ENCODE measurements at places on chromosomes 7 and 10.

DNA sequence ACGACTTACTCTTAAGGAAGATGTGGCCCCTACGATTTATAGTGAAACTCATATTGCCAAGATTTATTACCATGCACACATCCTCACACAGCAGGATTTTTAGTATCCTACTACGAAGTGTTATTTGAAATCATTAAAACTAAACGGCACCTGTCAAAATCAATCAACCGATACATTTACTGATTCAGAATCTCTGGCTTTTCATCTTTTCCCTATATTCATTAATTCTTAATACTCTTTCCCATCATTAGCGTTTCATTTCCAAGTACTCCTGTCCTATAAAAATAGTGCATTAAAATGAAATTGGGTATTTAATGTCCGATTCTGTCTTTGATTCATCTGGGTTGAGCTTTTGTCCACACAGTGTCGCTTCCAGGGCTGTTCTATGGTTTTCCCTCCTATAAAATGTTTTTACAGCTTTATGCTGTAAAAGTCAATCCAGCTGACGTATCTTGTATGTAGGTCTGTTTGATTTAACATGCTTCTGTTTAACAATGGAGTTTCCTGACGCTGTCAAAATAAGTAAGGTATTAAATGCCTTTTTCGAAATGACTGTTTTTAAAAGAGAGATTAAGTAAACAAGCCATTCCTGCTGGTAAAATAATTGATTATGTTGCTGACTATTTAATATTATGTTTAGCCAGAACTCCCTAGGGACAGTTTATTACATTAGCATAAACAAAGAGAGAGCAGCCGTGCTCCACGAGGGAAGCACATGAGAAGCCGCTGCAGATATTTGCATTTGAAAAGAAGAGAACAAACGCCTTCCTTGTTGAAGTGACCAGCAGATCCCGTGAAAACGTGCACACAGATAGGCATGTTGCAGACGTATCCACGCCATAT lies 22.3 kb upstream of the SFMBT2 start:
- DNase-seq, result peak; percentile 33

- peak; percentile 87 for DNase-seq
These were observed 30.8 kb upstream of the ZNF32 start for GRCh38 chr10:43679509-43679908.

- peak; percentile 45 for DNase-seq
These were observed 154.3 kb downstream of the ELAPOR2 start for GRCh38 chr7:86904949-86905834.

DNA sequence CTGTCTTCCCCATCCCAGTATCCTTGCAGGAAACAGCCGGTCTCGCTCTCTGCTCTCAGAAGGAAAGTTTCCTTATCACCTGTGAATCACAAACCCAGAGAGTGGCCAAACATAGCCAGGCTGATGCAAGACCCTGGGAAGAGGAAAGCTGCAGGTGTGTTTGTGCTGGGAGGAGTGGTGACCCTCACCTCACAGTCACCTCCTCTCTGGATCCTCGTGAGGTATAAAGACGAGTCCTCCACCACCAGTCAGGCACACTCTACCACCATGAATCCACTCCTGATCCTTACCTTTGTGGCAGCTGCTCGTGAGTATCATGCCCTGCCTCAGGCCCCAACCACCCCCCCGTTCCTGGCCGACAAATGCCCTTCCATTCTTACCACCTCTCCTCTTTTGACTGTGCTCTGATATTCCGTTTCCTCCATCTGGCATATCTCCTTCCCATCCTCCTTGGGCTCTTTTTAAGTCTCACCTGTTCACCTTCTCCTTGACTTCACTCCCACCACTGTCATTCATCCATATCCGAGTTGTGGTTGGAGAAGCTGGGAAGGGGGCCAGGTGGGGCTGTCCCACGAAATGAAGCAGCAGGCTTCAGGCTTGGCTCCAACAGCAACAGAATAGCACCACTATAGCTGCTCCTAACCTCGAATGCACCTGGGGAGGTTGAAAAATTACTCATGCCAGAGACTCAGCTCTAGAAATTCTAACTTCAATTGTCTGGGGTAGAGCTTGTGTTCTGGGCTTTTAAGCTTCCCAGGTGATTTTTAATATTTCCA lies at the start of gene PRSS1:
Gene PRSS1, plus strand, starts transcription at position 255 of the 776 bp plus-strand sequence. Its CDS starts 13 bp downstream, at position 268.
- no peak for DNase-seq
